NCI-H510A treated with DMSO at 0.1 percent for 48 hours (cell line): ENCODE measurements at places on chromosomes 4 and X.

DNA sequence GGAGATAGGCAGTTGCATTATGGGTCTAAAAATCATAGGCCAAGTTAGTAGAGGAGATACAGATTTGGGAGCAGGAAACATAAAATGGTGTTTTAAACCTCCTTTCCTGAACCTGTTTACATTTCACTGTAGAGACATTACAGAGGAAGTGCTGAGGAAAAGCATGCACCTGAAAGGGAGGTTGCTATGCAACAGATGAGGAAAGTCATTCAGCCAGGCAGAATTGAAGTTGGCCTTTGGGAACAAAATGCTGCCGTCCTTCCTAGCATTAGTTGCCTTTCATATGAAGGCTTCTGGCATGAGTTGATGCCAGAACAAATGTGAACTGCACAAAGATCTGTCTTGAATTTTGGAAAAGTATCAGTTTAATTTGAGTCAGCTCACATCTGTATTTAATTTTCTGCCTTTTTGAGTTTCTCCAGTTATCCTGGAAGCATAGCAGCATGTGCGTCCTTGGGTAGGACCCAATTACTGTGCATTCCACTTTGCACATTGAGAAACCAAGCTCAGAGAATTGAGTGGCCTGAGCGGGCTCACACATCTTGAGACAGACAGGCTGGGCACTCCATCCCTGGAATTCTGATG is 38.2 kb downstream of the MAGED1 start:
- DNase-seq: no peak

- no peak for DNase-seq
Measured at GRCh38 chr4:7674706-7675105, 240.0 kb upstream of the PSAPL1 start.

DNA sequence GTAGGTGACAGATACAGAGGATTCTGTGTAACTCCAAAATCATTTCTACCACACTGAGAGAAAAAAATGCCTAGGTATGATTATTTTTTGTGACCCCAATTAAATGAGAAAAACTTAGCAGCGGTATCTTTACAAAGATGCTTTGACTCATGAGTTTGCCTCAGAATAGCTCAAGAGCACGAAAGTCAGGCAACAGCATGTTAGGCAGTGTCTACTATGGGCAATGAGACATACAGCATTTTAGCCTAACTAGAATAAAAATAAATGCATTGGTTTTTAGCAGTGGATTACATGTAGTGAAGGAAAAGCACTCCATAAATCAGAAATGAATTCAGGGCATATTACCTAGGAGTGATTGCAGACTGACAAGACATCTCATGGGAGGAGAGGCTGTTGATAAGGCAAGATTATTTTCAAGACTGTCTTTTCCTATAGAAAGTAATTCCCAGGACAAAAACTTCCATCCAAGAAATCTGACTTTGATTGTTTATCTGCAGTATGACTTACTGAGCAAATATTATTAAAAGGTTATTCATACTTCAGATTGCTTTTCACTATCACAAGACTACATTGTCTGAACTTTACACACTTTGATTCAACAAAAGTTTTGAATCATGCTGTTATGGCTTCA is 3.6 kb downstream of the ANXA10 start:
- no peak for DNase-seq

- no peak for DNase-seq
Measured at GRCh38 chr4:169220854-169221411, 49.8 kb downstream of the SH3RF1 start.

DNA sequence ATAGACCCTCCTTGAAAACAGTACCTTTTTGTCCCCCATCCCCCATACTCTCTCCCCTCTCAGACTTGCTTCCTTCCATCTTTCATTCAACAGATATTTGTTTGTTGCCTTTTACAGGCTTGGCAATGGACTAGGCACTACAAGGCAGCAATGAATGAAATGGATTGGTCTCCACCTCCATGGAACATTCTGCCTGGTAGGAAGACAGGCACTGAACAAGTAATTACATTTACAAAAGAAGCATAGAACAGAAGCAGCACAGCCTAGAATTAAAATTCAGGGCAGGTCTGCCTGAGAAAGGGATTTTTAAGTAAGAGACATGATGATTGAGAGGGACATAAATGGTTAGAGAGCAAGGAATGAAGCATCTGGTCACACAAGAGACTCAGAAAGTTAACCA is 346.1 kb downstream of the GRXCR1 start:
- DNase-seq: no peak

DNA sequence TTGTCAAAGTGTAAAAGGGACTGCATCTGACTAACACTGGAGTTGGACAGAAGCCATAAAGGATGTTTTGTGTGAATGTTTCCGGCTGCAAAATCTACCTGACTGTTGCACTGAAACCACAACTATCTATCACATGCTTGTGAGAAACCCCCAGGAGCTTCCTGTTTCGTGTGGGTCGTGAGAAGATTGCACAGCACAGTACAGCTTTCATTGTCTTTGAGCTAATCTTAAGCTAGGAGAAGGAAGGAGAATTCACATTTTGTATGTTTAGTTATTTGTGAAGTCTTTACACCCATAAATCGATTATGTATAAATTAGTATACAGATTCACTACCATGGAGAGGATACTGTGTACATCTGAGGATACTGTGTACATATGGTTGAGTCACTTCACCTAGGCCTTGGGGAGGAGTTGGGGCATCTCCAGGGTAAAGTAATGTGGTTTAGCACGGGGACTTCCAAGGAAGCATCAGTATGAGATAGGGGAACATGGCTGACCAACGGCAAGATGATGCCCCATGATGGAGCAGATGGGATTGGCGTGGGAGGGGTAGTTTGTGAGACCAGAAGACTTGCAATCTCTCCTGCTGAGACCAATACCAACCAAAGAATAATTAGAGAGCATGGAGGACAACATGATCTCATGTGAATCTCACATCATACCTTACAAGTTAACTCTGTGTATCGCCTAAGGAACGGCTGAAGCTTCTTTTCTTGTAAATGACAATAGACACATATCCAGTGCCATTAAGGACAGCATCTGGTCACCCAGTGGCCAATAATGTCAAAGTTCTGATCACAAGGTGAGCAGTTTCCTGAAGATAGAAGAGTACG is 43.1 kb upstream of the FAM9C start:
- no peak for DNase-seq
